ENCODE measurements at places on chromosomes 3 and 15.
A peak's percentile ranks its signal among the peaks of the same experiment; 100 is the strongest.

DNA sequence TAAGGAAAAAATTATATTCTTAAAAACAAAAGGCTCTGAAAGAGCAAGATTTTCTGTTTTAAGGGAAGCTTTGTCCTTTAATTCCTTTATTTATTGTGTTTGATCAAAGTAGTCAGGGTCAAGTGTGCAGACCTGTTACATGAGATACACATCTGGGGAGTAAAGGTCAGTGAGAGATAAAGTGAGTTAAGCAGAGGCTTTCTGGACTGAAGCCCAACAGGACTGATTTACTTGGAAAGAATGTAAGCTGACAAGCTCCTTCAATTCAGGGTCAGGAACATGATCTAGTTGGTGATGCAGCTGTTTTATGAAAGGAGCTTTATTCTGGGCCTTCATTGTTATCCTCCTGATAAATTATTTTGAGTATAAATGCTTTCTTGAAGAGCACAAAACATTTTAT, 20.7 kb upstream of the OTOL1 start:
- DNase-seq, result no peak

GRCh38 chr3:126070146-126070545, 13.8 kb downstream of the SLC41A3 start:
- no peak for DNase-seq

- no peak for DNase-seq
Observed at GRCh38 chr3:63481627-63482026, 170.8 kb upstream of the SNTN start.

- DNase-seq, result no peak
Observed at GRCh38 chr3:172094621-172095557, 55.5 kb downstream of the FNDC3B start.

DNA sequence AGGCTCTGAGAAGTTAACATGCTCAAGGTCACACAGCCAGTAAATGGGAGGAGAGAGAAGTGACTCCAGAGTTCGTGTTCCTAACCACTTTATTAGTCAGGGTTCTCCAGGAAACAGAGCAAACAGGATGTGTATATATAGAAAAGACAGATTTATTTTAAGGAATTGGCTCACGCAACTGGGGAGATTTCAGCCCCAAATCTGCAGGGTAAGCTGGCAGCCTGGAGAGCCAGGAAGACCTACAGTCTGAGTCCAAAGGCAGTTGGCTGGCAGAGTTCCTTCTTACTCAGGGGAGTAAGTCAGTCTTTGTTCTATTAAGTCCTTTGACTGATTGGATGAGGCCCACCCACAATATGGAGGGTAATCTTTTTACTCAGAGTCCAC, 118.2 kb upstream of the PROK2 start:
- no peak for DNase-seq

- no peak for DNase-seq
Observed at GRCh38 chr3:139587797-139588196, 48.3 kb upstream of the RBP1 start.

GRCh38 chr15:75237316-75237982, 20.7 kb upstream of the GOLGA6C start:
- DNase-seq, result no peak

GRCh38 chr3:143306407-143306806, 186.8 kb downstream of the CHST2 start:
- DNase-seq, result no peak

DNA sequence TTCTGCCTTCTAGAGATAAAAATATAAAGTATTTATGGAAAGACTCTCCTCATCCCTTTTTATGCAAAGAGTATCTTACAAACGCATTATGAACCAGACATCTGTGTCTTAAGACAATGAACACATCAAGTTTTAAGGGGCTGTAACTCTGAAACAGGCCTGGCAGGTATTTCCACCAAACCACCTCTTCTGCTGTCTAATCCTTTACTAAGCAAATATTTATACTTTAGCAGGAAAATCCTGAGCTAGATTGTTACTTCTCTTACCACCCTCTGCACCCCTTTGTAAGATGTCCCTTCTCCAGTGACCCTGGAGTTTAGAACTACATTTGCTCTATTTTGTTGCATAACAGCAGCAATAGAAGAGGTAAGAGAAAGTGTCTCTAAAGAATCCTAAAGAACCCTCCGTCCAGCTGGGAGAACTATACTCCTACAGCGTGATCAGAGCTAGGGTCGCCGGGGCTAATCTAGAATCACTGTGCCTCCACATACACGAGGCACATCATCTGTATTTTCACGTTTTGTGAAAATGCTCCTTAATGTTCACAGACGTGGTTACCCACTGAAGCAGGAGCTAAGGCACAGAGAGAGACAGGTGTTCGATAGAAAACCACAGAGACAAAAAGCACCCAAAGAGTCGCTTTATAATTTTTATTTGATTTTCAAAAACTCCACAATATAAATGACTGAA, 129.6 kb downstream of the FOXP1 start:
- no peak for DNase-seq

- no peak for DNase-seq
Observed at GRCh38 chr3:148957586-148957985, 33.8 kb upstream of the GYG1 start.

GRCh38 chr15:99590913-99591646, 25.3 kb downstream of the MEF2A start:
- no peak for DNase-seq

DNA sequence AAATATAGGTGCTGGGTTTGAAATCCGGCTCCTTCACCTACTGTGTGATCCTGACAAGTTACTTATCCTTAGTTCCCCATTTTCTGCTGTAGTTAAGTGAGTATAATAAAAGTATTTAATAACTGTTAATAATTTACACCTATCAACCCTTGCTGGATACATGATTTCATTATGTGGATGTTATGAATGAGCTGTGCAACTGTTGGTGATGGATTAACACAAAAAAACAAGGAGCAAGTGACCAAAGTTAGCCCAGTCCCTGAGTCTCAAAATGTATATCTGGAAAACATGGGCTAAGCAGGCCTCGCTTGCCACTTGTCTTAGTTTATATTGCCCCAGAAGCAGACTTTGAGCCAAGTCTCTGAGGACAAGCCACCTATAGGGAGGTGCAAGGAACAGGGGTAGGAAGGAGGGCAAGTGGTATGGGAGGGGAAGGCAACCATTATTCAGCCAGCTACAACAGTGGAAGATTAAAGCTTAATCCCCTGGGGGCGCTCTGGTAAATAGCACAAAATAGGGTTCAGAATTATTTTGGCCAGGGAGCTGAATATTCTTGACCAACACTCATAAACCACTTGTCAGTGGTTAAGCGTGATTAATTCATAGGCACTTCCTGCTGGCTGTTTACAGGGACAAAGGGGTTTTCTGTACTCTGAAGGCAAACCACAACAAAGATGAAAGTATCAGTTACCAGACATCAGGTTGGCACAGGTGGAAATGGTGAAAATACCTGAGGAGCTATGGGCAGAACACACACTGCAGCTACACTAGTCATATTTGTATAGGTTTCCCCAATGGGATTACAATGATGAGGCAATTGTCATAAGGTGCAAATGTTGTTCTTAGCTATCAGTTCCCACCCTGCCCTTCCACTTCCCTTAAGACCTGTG, 76.2 kb downstream of the TRIM42 start:
- DNase-seq, result no peak

- DNase-seq, result no peak
Observed at GRCh38 chr3:14150078-14150477, 25.2 kb downstream of the TMEM43 start.

DNA sequence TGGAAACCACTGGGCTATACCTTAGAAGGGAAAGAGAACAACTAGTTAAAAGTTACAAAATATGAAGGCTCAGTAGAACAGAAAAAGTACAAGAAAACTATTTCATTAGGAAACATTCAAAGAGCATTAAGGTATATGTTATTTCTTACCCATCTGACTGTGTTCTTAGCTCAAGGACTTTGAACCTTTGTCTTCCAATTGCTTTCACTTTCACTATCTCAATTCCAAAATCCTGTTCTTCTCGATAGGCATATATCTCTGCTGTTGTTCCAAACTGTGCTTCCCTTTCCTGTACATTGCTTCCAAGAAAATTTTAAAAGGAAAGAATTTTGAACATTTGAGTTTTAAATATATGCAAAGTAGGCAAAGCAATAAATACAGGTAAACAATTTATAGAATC, 6.9 kb downstream of the CRBN start:
- no peak for DNase-seq

DNA sequence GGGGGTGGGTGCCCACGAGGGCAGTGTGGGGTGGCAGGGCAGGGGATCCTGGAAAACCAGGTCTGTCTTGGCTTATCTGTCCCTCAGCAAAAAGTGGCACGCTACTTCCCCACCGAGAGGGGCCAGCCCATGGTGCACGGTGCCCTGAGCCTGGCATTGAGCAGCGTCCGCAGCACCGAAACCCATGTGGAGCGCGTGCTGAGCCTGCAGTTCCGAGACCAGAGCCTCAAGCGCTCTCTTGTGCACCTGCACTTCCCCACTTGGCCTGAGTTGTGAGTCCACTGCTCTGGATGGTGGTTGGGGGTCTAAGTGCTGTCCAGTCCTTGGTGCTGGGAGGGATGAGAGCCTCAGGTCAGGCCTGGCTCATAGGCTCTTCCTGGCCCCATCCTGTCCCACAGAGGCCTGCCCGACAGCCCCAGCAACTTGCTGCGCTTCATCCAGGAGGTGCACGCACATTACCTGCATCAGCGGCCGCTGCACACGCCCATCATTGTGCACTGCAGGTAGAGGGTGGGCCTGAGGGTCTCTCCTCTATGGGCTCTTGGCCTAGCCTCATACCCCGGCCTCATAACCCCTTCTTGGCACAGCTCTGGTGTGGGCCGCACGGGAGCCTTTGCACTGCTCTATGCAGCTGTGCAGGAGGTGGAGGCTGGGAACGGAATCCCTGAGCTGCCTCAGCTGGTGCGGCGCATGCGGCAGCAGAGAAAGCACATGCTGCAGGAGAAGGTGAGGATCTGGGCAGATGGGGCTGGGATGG, 31.1 kb downstream of the PTPN23 start:
- DNase-seq, result no peak

GRCh38 chr15:66001042-66001441, 131.8 kb downstream of the RAB11A start:
- DNase-seq, result no peak

GRCh38 chr3:62436785-62437184, 63.4 kb upstream of the FEZF2 start:
- no peak for DNase-seq

DNA sequence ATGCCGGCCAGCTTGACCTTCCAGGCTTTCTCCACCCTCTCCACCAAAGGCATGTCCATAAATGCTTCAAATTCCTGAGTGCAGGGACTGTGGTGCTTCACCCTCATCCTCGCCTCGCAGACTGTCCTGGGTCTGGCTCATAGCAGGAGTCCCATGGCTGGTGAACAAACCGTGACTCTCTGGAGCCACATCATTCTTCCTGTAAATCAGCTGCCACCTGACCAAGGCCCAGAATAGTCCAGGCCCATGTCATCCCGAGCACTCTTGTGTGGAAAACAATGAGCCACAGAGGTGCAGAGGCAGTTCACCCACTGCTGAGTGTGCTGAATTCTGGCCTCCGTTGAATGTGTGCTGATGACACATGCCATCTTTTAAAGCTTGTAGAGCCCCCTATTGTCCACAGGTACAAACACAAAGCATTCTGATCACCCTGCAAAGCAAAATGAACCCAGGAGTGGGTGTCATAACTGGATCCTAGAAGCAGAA, 68.6 kb downstream of the ABHD5 start:
- no peak for DNase-seq

GRCh38 chr15:85482894-85483293, 102.5 kb downstream of the AKAP13 start:
- DNase-seq, result no peak

DNA sequence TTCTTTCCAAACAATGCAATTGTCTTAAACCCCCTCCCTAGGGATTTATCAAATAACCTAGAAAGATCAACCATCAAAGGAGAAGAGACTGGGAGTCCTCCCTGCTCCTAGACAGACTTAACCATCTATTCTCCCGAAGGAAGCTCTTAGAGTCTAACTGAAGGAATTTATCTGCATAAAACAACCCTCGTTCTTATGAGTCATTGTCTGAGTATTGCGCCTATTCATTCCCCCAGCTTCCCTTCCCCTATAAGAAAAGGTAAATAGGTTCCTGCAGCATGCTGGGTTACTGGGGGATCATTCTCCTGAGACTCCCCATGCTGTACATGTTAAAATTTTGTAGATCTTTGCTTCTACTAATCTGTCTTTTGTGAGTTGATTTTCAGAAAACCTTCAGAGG, 412.7 kb downstream of the OCA2 start:
- DNase-seq, result no peak

GRCh38 chr3:126828306-126828705, 124.3 kb downstream of the CHCHD6 start:
- no peak for DNase-seq

DNA sequence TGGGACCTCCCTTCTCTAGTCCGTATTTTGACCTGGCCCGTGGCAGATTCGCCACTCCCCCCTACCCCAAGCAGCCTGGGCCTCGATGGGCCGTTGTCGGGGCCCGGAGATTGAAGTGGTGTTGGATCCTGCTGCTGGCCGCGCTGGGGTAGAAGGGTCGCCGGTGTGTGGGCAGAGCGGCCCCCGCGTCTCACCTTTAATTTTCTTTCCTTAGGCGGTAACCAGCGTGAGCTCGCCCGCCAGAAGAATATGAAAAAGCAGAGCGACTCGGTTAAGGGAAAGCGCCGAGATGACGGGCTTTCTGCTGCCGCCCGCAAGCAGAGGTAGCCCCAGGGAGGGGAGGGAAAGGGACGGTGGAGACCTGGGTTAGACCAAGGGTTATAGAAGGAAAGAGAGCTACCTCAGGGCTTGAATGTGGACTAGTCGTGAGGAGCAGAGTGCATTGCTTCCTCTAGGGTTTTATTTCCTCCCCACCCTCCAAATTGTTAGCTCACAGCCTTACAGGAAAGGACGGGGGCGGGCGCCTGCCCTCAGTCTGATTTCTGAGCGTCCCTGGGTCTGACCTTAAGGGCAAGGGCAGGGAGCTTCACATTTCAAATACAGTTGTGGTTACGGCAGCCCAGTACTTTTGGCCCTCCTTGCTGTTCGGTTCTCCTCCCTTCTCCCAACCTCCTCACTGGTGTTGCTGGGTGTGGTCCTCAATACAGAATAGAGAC, 799 bp downstream of the SERF2 start:
- peak; percentile 27 for DNase-seq

- DNase-seq, result no peak
Observed at GRCh38 chr3:146814601-146815315, 209.6 kb upstream of the PLSCR5 start.

DNA sequence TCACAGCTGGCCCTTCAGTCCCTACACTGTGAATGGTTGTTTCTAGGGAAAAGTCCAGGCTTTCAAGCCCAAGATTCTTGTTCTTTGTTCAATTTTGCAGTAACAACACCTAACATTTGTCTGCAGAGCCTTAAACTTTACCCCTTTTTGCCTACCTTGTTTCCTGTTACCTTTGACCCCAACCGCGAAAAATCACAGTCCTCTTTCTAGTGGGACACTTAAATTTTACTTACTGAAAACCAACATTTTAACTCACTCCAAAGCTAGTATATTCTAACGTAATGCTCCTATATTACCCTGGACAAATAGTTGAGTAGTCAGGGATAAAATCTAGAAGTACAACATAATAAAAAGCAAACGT, 649 bp upstream of the PIK3CB start:
- DNase-seq, result no peak

GRCh38 chr3:130950641-130951040, 56.8 kb downstream of the ATP2C1 start:
- DNase-seq, result no peak

GRCh38 chr3:142863010-142863817, 25.7 kb downstream of the PCOLCE2 start:
- DNase-seq, result no peak
